ENCODE measurements at places on chromosomes 13 and 19.

DNA sequence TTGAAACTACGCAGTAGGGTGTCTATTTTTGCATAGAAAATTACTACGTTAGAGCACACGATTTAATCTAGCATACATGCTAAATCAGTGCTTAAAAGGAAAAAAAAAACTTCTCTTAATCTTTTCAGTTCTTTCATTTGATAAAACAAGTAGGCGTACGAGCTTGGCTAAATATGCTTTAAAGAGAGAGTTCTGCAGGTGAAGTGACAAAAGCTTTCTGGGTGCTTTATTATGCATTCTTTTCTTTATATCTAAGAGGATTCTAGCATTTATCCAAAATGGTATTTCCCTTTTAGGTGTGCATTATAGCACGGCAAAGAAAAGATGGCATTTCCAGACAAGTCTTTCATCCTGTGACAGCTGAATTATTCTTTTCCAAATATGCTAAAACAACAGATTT lies 281.2 kb downstream of the PCDH9 start:
- no peak for DNase-seq

GRCh38 chr13:42367831-42368230 lies 95.9 kb downstream of the AKAP11 start:
- DNase-seq, result no peak

DNA sequence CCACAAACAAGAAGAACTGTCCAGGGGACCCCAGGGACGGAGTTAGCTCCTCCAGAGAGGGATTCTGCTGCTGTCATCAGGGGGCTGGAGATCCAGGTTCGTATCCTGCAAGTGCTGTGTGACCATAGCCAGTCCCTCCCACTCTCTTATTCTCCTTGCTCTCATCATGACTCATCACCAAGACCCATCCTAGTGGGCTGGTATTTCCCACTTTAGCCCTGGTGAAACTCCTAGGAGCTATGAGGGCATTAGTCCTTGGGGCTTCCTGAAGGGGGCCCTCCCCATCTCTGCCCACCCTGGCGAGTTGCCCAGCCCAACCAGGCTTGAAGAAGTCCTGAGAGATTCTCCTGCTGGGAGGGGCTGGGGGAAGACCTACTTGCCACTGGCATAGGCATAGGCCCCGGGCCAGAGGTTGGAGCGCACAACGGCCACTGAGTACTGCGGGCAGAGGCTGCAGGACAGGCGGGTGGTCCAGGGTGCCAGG lies 7.5 kb upstream of the DMWD start:
- DNase-seq, result no peak

DNA sequence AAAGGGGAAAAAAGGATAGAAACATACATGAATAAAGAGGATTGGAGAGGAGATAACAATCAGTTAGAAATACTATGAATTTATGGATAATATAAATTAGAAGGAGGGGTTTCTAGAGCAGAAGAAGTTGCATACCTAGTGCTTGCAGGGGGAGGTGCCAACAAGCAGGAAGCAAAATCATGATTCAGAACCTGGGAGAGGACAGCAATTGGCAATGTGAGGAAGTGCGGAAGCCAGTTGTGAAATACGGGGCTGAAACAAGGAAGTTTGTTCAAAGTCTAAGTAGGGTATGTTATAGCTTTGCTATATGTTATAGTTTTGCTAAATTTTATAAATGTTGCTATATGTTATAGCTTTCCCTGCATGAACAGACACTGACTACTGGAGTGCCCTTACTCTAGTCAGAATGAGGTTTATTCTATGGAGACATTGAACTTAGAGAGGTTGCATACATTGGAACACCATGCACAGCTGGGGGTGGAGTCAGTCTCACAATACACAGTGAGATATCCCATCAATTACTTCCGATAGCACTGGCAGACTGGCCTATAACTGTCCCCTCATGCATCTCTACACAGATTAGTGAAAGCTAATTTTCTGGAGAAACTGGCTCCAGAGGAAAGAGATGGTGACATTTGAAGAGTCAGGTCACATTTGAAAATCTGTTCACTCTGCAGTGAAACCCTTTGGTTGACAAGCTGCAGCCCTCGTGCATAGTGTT lies 92.1 kb downstream of the GPC6 start:
- DNase-seq, result no peak

- DNase-seq, result no peak
Observed at GRCh38 chr13:77701305-77701704, 3.8 kb downstream of the SLAIN1 start.

DNA sequence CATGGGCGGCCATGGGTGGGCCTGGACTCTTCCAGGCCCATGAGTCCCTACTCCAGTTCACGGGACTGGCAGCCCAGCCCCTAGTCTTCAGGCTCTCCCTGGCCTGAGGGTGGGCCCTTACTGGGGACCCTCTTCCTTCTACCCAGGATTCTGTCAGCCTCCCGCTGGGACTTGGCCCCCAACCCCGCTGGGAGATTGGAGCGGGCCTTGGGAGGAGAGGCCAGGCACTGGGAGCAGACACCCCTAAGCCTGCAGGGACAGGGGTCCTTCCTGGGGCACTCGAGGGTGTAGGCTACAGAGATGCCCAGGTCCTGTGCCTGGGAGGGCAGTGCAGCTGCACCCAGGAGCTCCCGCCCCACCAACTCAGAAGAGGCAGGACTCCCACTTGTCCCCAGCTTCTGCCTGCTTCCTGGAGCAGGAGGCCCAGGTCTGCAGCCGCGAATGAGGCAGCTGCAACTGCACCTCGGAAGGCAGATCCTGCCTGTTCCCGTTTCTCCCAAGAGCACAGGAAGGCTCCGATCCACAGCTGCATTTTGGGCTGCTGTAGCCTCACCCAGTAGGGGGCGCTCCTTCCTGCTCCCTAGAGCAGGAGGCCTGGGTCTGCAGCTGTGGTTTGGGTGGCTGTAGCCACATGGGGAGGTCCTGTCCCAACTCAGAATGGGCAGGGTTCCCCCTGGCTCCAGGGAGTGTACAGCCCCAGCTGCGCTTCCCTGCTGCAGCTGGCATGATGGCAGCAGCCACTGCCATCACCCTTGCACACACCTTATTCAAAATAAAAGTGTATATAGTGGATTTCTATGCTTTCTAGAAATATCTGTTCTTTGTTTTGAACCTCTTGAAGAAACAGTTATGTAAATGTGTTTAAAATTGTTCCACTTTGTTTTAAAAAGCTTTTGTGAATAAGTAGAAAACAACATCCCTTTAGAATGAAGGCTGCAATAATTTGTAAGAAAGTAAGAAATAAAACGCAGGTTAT lies 46.8 kb downstream of the TEX26 start:
- no peak for DNase-seq

- DNase-seq, result no peak
Observed at GRCh38 chr13:99418843-99419140, 82.5 kb upstream of the TM9SF2 start.

DNA sequence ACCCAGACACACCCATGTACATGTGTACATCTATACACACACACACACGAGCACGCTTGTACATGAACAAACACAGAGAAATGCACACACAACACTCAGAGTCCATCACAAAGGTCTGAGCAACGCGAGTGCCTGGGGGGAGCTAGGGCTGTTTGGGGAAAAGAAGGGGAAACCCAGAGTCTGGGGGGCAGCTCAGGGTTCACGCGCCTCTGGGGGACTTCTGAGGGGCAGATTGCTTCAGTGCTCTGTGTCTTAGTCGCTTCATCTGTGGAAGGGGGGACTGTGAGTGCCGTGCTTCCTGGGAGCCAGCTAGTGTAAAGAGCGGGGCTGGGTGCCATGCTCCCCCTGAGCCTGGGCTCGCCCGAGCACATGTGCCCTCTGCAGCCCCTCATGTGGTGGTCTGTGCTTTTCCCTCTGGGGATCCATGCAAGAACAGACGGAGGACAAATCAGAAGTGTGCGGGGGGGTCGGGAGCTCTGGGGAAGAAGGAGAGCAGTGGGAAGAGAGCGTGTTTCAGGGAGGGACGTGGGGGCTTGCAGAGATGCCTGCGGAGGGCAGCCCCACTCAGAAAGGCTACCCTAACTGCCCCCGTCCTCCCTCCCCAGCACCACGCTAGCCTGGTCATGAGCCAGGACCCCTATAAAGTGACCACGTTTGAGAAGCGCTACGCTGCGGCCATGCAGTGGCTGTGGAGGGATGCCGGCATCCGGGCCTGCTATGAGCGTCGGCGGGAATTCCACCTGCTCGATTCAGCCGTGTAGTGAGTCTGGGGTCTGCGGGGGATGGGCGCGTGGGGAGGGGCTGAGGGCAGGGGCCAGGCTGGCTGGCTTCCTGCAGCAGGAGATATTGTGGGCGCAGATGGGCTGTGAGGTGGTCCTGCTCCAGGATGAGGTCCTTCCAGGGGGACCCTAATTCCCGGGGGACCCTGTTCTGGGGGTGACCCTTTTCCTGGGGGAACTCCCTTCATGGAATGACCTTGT lies 14.0 kb downstream of the GNA15 start:
- DNase-seq, result no peak

DNA sequence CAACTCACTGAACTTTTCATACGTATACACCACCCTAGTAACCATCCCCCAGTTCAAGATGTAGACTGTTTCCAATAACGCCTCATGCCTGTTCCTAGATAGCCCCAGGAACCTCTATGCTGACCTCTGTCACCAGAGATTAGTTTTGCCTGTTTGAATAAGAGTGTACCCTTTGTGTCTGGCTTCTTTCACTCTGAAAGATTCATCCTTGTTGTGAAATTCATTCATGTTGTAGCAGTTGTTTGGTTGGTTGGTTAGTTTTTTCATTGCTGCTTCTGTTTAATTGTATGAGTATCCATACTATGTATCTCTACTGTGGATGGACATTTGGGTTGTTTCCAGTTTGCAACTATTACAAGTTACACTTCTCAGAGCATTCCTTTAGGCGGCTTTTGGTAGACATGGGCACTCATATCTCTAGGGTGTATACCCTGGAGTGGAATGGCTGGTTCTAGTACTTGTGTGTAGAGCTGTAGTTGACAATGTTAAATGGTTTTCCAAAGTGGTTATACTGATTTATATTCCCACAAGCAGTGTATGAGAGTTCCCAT lies 1.6 kb downstream of the RNASEH2B start:
- DNase-seq, result no peak
